Left ventricle myocardium superior (tissue), 1 donor: ENCODE measurements at places on chromosomes 2 and 18. TPM values are rescaled to one million over a fixed set of nuclear protein-coding genes. Genes with fewer than 3 reads are reported as not detected.

Gene L3MBTL4
- 0.89 TPM for total RNA-seq

Gene TTN
- total RNA-seq = 3,610 TPM

Gene BOLL
- total RNA-seq = not detected

Gene FBXO15
- total RNA-seq = not detected
